ENCODE measurements at places on chromosomes 2 and 18. TPM values are rescaled to one million over a fixed set of nuclear protein-coding genes. Genes with fewer than 3 reads are reported as not detected.

RAB10 gene
- 117 TPM for total RNA-seq

NT5DC4 gene
- not detected for total RNA-seq

COBLL1 gene
- 6.7 TPM for total RNA-seq

DNA sequence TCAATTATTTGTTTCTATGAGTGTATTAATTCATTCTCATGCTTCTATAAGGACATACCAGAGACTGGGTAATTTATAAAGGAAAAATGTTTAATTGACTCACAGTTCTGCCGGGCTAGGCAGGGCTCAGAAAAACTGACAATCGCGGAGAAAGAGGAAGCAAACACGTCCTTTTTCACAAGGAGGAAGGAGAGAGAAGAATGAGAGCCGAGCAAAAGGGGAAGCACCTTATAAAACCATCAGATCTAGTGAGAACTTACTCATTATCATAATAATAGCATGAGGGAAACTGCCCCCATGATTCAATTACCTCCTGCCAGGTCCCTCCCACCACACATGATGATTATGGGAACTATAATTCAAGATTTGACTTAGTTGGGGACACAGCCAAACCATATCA, 294.0 kb downstream of the DSC3 start:
- DNase-seq: no peak

GRCh38 chr2:236597629-236598028, 28.0 kb downstream of the ACKR3 start:
- DNase-seq: no peak

ACMSD gene
- not detected for total RNA-seq

- no peak for DNase-seq
Observed at GRCh38 chr2:76675212-76675611, 847.0 kb downstream of the LRRTM4 start.

GRCh38 chr18:63550068-63550467, 7.9 kb downstream of the SERPINB12 start:
- no peak for DNase-seq

TSPYL6 gene
- not detected for total RNA-seq

DNA sequence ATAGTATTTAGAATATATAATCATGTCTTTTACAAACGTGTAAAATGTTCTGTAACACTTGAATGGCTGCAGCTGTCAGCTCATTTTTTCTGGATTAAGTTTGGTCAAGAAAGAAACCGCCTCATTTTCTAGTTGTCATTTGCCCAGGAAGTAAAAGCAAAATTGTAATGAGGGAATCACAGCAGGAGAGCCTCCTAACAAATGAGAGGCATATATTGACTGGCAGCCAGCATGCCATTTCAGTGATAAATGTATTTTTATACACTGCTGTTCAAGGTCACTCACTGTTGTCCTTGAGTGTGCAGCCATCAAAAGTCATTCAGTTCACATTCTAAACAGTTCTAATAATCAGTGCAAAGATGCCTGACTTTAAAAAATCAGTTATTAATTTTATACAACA, 144.3 kb upstream of the BOD1L2 start:
- no peak for DNase-seq

DNA sequence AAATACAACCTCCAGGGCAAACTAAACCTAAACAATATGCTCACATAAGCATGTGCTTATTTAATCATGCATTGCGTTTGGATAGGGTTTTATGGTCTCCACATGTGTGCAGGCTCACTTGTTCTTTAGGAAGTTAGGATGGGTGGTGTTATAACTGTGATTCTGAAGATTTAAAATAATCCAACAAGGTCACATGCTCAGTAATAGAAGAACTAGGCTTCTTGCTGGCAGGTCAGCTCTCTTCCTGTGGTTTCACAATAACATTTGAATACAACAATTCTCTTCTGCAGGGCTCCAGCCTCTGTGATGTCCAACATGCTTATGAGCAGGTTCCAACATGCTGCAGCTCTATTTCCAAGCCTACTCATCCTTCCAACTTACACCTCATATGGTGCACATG, 84.0 kb downstream of the MYL12B start:
- no peak for DNase-seq

GRCh38 chr2:96116424-96116878, at the start of gene ADRA2B:
Gene ADRA2B, minus strand, starts transcription at chr2:96116571. Its CDS starts 422 bp downstream, at chr2:96116149.
- peak; percentile 71 for DNase-seq

GRCh38 chr2:226366920-226367319, 432.7 kb downstream of the IRS1 start:
- no peak for DNase-seq

ANKRD30B gene
- total RNA-seq: not detected

GRCh38 chr2:46557788-46558187, 78.4 kb downstream of the TMEM247 start:
- DNase-seq: no peak

- no peak for DNase-seq
Observed at GRCh38 chr2:104849101-104849500, 4.8 kb upstream of the POU3F3 start.

DNA sequence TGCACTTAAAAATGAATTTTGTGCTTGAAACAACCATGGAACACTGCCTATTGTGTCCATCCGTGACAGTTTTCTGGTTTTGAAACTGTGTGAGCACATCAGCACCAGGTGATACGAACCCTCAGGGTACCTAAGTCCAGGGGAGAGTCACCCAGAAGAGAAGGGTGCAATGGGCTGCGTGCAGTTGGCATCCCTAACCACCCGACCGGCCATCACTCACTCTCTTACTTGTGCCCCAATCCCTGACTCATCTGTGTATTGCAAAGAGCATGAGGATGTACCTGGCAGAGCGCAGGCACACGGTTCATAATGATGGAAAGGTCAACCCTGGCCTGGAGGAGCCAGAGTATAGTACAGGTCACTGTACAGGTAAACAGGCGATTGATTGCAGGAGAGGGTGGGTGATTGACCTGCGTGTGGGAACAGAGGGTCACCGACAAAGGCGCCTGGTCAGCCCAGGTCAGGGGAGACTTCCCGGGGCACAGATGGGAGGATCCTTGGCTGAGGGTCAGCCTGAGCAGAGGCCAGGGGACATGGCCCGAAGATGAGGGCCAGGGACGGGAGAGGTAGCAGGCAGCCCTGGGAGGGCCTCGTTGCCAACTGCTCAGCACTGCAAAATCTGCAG, 160.3 kb downstream of the SEPTIN10 start:
- no peak for DNase-seq

ANKRD30BL gene
- not detected for total RNA-seq

IL36B gene
- not detected for total RNA-seq

RFX8 gene
- 4.6 TPM for total RNA-seq

DNA sequence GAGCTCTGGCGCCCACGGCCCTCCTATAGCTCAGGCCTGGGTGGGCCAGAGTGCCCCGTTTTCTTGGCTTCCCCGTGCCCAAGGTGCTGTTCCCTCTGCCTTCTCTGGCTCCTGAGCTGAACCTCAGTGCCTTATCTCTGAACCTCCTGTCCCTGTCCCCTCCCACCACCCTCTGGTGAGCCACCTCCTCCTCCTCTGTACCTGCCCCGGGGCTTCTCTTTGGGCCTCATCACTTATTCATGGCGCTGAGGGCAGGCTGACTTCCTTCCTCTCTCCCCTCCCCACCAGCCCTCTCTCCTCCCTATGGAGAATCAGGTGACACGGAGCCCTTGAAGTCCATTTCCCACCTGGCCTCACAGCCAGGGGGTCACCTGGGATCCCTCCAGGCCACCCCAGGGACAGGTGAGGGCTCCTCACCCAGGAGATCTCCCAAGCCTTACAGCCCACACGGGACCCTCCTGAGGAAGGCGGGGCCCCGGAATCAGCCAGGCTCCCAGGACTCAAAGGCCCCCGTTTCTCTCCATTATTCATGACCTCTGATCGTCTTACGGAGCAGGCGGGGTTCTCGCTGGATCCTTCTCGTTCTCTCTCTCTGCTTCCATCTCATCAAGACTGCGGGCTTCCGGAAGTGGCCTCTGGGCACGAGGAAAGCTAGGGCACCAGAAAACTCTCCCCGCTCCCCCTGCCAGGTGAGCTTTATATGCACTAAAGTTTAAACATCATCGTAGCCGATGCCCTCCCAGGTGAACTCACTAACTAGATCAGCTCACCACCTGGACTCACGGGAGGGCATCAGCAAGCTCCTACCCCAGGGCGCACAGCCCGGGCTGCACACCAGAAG, at the start of gene LOXHD1:
TSS of gene LOXHD1 (minus strand) at position 106 of the 841 bp plus-strand sequence. CDS start 187 bp downstream, outside the sequence.
- DNase-seq: no peak

CHRNA1 gene
- total RNA-seq: not detected

DNA sequence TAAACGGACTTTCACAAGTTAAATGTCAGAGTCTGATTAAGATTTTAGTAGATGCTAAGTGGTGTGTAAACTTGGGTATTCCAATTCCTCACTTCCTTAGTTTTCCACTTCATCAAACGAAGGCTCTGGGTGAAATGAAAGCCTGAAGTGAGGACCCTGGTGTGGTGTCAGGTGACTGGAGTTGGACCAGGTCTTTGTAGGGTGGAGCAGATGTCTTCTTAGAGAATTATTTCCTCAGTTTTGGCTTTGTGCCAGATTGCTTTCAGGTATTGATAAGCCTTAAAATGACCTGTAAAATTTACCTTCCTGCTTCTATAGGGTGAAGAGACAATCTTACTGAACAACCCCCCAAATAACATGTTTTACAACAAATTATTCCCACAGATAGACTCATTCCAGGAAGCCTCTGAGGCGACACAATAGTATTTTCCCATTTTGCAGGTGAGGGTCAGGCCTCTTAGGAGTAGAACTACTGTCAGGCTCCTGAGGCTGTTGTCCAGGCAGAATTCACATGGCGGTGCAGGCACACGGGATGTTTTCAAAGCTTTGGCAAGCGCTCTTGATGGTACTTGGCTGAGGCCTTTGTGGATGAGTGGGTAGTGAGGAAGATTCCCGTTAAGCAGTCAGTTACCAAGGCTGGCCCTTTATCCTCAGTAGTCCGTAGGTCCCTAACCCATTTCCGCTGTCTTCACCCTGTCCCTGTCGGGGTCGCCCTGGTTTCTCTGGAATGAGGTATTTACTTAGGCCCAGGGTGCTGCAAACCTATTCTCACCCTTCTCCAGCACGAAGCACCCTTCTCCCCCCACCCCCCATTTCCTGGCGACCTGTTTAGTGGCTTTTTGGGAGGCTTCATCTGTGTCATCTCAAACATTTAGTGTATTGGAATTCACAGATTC, 6.6 kb downstream of the RPS7 start:
- no peak for DNase-seq

GRCh38 chr2:24315669-24316068, 44.7 kb downstream of the ITSN2 start:
- DNase-seq: no peak

CYP26B1 gene
- total RNA-seq: 1.9 TPM

DNA sequence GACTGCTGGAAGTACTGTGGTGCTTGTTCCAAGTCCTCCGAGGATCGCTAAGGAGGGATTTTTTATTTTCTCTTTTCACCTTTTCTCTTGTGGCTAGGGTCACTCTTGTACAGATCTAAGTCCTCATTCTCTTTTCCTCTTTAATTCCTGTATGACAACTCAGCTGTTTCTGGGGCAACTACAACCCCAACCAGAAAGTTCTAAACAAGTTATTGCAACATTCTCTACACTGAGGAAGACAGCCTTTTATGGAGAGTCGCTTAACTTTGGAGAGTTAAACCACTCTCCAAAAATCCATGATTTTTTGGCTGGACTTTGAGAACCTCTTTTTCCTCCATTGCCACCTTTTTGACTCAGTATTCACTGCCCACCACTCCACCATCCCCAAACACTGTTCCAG, 74.0 kb upstream of the SESTD1 start:
- DNase-seq: no peak

PSD4 gene
- total RNA-seq: 13.3 TPM

- no peak for DNase-seq
Observed at GRCh38 chr2:9578467-9579235, 23.0 kb upstream of the ADAM17 start.

- no peak for DNase-seq
Observed at GRCh38 chr2:134592377-134592776, 126.4 kb downstream of the TMEM163 start.

DSG2 gene
- total RNA-seq: 22.3 TPM

LONRF2 gene
- total RNA-seq: 0.65 TPM

DNA sequence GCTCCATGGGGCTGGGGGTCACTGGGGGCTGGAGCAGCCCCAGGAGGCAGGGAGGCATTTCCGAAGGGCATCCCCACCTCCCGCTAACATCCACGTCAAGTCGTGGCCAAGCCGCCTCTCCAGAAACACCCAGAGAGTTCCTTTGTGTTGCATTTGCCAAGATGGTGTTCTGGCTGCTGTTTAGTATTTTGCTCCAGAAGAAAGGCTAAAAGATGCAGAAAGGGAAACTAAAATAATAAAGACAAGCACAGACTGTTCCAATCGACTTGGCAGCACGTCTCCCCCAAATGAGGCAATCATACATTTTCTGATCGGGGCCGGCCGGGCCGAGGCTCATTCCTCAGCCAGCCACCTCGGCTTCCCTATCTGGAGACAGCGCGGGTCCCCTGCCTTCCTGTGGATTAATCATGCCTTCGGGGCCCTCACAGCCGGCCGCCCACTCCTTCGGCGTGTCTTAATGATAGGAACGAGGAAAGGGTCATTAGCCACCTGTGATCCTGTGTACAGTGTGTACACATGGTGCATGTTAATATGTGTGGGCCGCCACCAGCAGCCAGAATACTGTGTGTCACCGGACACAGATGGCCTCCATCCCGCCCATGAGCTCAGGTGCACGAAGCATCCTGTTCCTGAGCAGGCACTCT, 169.2 kb downstream of the KLHL29 start:
- DNase-seq: no peak

- no peak for DNase-seq
Observed at GRCh38 chr2:25131567-25132298, 36.6 kb downstream of the POMC start.

DNA sequence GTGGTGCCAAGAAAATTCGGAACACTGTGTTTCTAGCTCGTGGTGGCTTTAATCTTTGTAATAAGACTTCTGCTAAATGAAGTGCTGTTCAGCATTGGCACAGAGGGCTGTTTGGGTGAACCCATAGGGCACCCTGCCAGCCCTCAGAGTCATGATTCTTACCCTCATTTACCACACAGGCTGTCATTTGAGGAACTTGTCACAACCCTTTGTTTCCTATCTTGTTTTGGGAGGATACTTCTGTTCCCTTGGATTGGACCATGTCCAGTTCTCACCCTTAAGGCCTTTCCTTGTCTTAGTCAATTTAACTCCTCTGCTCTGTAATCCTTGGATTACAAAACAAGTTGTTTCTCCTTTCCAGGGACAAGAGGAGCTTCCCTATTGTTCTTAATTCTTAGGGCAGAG, 225.7 kb downstream of the MTX2 start:
- DNase-seq: peak; percentile 20

GRCh38 chr2:15693926-15694588, 102.4 kb downstream of the DDX1 start:
- DNase-seq: no peak

TCF23 gene
- not detected for total RNA-seq

DNA sequence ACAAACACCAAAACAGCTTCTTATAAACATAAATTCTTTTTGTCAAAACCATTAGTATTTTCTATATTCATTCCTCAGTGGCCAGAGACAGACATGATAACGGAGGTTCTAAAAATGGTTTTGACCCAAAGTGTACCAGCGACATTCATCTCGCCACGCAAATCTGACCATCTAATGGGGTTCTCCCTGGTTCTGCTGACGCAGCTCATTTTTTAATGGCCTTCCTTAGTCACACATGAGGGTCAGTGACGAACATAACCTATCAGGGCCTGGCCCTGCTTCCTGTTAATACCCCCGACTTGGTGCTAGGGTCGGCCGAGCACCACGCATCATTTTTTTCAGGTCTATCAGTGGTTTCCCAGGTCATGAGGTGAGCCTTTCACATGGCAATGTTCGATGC, 45.9 kb upstream of the ARL4C start:
- DNase-seq: no peak

HMSD gene
- total RNA-seq: 0.06 TPM

USP14 gene
- total RNA-seq: 16.4 TPM

- DNase-seq: no peak
Observed at GRCh38 chr18:55634545-55634944, 46.6 kb upstream of the TCF4 start.

Data from Daoy (cell line).